Fibroblast of lung (primary cell): ENCODE measurements at places on chromosomes 5 and 9.

- DNase-seq: peak; percentile 60
- peak overlapping the region; percentile 91 for H3K27ac ChIP-seq
- peaks cover 13% of the 10 kb centered on the region for H3K36me3 ChIP-seq
Observed at GRCh38 chr9:34252670-34253459, 74.0 kb downstream of the UBAP1 start.

DNA sequence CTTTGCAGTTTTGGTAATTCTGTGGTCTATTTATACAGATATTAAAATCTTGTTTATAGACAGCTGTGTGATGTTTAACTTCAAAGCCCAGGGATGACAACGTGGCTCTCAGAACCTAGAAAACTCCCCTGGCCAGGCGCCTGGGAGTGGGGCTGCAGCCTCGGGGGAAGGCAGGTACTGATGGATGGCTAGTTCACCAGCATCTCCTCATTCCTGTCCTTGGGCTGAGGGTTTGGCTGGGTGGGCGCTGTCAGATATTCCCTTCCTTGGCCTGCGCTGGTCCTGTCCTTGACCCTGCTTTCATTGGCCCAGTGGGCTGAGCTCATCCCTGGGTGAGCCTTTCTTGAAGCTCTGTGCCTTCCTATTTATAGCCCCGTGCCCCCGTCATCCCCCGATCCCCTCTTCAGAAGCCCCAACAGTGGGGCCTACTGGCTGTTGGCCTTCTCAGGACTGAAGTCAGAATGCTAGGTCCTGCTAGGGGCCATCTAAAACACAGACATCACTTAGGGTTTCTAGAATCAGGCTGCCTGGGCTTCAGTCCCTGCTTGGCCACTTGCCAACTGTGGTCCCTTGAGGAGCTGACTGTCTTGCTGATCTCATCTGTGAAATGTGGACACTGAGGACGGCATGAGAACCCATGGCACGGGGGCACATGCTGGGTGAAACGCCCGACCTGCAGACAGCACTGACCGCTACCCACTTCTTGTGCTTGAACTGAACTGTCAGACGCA lies 20.9 kb downstream of the SH3GLB2 start:
- no peak overlapping the region for H3K4me3 ChIP-seq
- peaks cover 26% of the 10 kb centered on the region for H3K36me3 ChIP-seq
- H3K27ac ChIP-seq: no peak overlapping the region
- H3K4me1 ChIP-seq: peaks cover 3% of the 10 kb centered on the region
- DNase-seq: no peak

GRCh38 chr5:12242950-12243888 lies 339.0 kb upstream of the CTNND2 start:
- no peak overlapping the region for H3K4me3 ChIP-seq
- DNase-seq: no peak
- H3K4me1 ChIP-seq: no peaks in the 10 kb centered on the region
- H3K36me3 ChIP-seq: no peaks in the 10 kb centered on the region

DNA sequence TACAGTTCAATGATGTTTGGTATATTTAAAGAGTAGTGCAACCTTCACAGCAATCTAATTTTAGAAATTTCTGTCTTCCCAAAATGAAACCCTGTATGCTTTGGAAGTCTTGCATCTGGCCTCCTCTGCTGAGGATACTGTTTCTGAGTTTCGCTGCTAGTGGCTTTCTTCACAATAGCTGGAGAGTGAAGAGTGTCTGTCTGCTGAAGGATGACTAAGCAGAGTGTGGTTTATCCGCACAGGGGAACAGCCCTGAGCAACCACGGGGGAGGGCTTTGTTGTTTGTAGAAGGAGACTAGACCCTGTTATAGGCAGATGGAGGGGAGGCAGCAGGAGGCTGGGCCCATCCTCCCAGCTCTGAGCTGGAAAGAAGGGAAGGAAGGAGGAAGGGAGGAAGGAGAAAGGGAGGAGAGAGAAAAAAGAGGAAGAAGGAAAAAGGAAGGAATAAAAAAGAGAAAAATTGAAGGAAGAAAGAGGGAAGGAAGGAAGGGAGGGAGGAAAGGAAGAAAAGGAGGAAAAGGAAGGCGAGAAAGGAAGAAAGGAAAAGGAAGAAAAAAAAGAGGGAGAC lies 10.5 kb upstream of the IRX2 start:
- no peaks in the 10 kb centered on the region for H3K4me1 ChIP-seq
- DNase-seq: no peak
- H3K27ac ChIP-seq: no peak overlapping the region

- peaks cover 6% of the 10 kb centered on the region for H3K4me1 ChIP-seq
- H3K4me3 ChIP-seq: no peak overlapping the region
- H3K27ac ChIP-seq: no peak overlapping the region
- H3K27me3 ChIP-seq: no peaks in the 10 kb centered on the region
- DNase-seq: no peak
- H3K36me3 ChIP-seq: no peaks in the 10 kb centered on the region
Observed at GRCh38 chr9:98381311-98382103, 126.1 kb upstream of the TBC1D2 start.

GRCh38 chr9:90309809-90310520 lies 332.7 kb downstream of the DIRAS2 start:
- no peak for DNase-seq
- H3K36me3 ChIP-seq: no peaks in the 10 kb centered on the region
- H3K27ac ChIP-seq: no peak overlapping the region
- no peaks in the 10 kb centered on the region for H3K27me3 ChIP-seq
- no peak overlapping the region for H3K4me3 ChIP-seq
- H3K4me1 ChIP-seq: no peaks in the 10 kb centered on the region

GRCh38 chr9:93127395-93127911 lies 6.6 kb downstream of the NINJ1 start:
- peak; percentile 36 for DNase-seq
- H3K36me3 ChIP-seq: peaks cover 2% of the 10 kb centered on the region
- no peaks in the 10 kb centered on the region for H3K27me3 ChIP-seq

- H3K27ac ChIP-seq: no peak overlapping the region
- H3K36me3 ChIP-seq: no peaks in the 10 kb centered on the region
- DNase-seq: no peak
- no peaks in the 10 kb centered on the region for H3K27me3 ChIP-seq
- H3K4me3 ChIP-seq: peak overlapping the region; percentile 45
Observed at GRCh38 chr9:127396253-127396807, 639 bp upstream of the SLC2A8 start.

- H3K36me3 ChIP-seq: no peaks in the 10 kb centered on the region
- H3K27me3 ChIP-seq: no peaks in the 10 kb centered on the region
- DNase-seq: no peak
- no peak overlapping the region for H3K4me3 ChIP-seq
- H3K4me1 ChIP-seq: no peaks in the 10 kb centered on the region
Observed at GRCh38 chr5:30832519-30832918, 361.0 kb upstream of the CDH6 start.

DNA sequence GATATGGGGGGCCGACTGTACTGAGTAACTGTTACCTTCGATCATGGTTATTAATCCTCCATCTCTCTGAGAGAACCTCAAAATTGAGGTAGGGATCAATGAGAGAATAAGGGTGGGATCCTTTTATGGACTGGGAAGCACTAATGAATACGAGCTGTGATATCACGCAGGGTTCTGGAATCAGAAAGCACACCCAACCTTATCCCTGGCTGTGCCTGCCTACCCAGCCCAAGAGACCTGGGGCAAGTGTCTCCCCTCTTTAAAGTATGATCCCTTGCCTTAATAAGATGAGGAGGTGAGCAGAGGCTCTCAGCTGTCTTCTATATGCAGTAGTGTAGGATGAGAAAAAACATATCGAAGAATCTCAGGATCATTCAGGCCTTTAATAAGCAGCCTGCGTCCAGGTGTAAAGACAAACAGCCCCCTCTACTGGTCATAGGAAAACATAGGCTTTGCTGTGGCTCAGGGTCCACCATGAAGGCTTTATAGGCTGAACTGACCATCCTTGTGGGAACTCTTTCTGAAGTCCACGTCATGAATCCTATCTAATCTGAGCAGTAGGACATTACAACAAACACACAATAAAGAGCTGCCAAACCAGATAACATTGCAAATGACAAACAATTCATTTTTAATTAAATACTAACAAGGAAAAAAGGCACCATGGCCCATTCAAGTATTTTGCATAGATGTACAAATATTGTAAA lies 16.8 kb downstream of the NIPAL4 start:
- no peak overlapping the region for H3K27ac ChIP-seq
- H3K4me1 ChIP-seq: peaks cover 2% of the 10 kb centered on the region
- peak; percentile 79 for DNase-seq
- H3K27me3 ChIP-seq: no peaks in the 10 kb centered on the region

DNA sequence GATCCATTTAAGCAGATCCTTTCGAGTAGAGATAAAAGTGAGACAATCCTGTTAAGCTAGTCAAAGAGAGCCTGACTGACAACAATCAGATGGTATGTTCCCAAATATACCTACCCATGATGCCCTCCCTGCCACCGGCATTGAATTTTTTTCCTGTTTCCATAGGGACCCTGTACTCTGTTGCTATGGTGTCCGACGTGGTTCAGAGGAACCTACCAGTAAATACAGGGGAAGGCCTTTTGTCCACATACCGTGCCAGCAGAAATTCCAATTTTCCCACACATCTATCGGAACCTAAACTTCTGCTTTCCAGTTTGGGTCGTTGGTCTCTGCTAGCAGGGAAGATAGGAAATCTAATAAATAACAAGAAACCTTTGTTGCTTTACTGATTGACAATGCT lies 64.7 kb downstream of the MEGF10 start:
- H3K27me3 ChIP-seq: no peaks in the 10 kb centered on the region
- H3K27ac ChIP-seq: no peak overlapping the region
- no peak overlapping the region for H3K4me3 ChIP-seq
- DNase-seq: no peak
- H3K36me3 ChIP-seq: no peaks in the 10 kb centered on the region

DNA sequence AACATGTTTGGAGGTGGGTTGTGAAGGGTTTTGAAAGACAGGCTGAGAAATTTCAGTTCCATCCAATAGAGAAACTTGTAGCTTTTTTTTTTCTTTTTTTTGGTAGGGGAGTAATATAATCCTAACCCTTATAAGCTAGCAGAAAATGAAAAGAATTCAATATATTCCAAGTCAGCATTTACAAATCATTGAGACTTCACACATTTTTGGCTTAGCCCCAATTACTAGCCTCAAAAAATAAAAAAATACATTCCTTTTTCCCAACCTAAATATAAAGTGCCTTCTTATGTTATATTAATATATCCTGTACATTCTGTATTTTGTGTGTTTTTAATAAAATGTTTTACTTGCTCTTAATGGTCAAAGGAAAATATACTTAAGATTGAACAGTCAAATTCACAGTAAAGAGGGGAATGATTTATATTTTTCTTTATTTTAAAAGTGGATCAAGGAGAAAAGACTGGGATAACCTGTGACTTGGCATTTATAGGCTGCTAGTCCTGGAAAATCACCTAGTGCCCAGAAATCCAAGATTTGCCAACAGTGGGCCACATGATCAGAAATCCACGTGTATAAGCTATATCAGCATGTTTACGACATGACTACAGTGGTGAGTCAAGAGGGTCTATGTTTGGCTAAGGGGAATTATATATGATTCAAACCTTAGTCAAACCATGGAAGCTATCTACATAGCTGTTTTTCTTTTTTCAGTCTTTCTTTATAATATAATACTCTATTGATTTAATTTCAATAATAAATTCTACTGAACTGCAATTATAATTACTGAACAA lies 14.5 kb downstream of the HACD4 start:
- peak; percentile 67 for DNase-seq
- H3K4me1 ChIP-seq: no peaks in the 10 kb centered on the region
- no peaks in the 10 kb centered on the region for H3K27me3 ChIP-seq
- no peak overlapping the region for H3K4me3 ChIP-seq
- H3K27ac ChIP-seq: no peak overlapping the region

GRCh38 chr5:35803191-35803651 lies 53.5 kb upstream of the IL7R start:
- no peaks in the 10 kb centered on the region for H3K27me3 ChIP-seq
- no peak overlapping the region for H3K27ac ChIP-seq
- H3K36me3 ChIP-seq: no peaks in the 10 kb centered on the region
- DNase-seq: peak; percentile 66
- no peak overlapping the region for H3K4me3 ChIP-seq

DNA sequence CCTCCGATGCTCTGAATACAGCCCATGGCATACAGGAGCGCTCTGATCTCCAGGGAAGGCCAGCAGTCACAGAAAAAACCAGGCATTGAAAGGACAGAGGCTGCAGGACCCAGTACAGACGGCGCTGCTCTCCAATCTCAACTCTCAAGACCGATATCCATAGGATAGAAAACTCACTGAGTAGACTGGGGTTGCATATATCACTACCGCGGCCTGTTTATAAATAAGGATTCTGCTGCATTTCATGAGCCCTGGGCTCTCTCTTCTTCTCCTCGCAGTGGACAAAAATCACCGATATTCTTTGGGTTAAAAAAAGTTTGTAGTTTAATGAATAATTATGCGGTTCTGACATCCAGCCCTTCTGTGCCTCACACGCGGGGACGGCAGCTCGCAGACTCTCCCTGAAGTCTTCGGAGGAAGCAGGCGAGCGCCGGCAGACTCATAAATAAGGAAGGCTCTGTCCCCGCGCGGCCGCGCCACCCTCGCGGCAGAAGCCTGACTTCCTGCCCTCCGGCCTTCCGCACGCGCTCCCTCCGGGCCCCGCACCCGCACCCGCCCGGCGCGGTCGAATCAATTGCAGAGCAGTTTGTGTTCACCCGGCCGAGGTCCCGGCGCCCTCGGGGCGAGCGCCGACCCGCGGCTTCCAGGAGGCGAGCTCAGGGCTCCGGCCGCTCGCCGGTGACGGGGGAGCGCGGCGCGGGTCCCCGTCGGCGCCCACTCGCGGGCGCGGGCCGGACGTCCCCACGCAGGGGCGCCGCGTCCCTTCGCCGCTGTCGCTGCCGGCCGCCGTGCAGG lies at the start of gene FAM78A:
Gene FAM78A (minus strand): TSS at position 417 of the 795 bp plus-strand sequence. CDS start 331 bp downstream, at position 86.
- H3K36me3 ChIP-seq: no peaks in the 10 kb centered on the region
- peaks cover 26% of the 10 kb centered on the region for H3K27me3 ChIP-seq
- H3K27ac ChIP-seq: no peak within 1 kb of the TSS
- no peak within 1 kb of the TSS for H3K4me3 ChIP-seq

- no peak overlapping the region for H3K27ac ChIP-seq
- DNase-seq: no peak
- H3K4me3 ChIP-seq: no peak overlapping the region
- H3K27me3 ChIP-seq: no peaks in the 10 kb centered on the region
Observed at GRCh38 chr9:81637276-81637675, 52.1 kb downstream of the TLE1 start.

DNA sequence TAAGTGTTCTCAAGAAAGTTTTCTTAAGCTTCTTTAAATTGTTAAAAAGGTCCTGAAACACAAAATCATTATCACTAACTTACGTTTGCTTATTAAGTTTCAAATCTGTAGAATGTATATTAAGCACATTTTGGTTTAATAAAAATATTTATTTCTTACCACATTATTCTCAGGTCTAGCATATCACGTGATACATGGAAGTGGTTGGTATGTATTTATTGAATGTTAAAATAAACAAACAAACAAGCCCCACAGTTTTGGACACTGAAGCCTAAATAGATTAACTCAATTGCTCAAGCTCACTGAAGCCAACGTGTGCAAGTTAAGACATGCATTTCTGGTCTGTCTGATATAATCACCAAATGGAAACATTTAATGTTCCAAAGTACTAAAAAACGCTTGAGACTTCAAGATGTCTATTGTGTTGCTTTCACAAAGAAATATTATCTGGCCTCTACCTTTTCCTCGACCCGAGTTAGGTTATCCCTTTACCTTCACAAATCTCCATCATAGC lies 1136.9 kb downstream of the TAF11L14 start:
- no peaks in the 10 kb centered on the region for H3K4me1 ChIP-seq
- H3K27ac ChIP-seq: no peak overlapping the region
- no peaks in the 10 kb centered on the region for H3K36me3 ChIP-seq
- H3K4me3 ChIP-seq: no peak overlapping the region
- H3K27me3 ChIP-seq: no peaks in the 10 kb centered on the region
